ENCODE measurements at places on chromosomes 2 and 18.
A peak's percentile ranks its signal among the peaks of the same experiment; 100 is the strongest.

DNA sequence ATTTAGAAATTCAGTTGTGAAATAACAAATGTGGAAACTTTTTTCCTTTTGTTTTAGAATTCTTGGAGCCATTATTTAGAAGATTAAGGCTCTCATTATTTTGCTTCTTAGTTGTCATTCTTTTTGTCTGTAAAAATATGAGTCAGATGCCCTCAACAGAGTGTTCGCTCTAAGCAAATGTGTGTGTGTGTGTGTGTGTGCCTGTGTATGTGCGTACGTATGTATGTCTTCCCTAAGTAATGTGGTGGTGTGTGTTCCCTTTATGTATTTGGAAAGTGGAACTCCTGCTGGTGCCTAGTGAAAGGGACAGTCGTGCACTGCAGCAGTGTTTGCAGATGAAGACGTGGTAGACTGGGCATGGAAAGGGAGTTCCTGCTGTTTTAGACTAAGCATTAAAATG, 27.5 kb downstream of the ZNF407 start:
- no peak for DNase-seq

- no peak for DNase-seq
Observed at GRCh38 chr2:3667151-3667631, 9.2 kb downstream of the ALLC start.

GRCh38 chr2:191661097-191661924, 16.6 kb upstream of the NABP1 start:
- no peak for DNase-seq

DNA sequence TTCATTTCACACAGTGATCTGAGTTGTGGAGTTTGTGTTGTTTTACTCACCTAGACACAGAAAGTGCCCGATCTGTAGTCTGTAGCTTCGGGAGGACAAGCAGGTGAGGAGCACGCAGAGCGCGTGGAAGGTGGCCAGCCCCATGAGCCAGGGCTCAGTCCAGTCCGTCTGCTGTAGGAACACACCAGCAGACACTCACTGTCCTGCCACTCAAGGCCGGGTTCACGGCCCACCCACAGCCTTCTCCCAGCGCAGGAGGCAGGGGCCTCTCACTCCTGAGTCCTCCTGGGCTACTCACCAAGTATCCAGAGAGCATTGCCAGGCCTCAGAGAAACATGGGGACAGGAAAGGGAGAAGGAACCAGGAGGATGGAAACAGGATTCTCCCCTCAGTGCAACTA, 1.7 kb downstream of the TMEM18 start:
- DNase-seq: no peak

GRCh38 chr2:76450024-76450475, 739.3 kb upstream of the GCFC2 start:
- no peak for DNase-seq

- peak; percentile 26 for DNase-seq
Observed at GRCh38 chr2:26846334-26847306, 1.3 kb upstream of the DPYSL5 start.

GRCh38 chr2:51990684-51991083, 958.8 kb upstream of the NRXN1 start:
- no peak for DNase-seq

DNA sequence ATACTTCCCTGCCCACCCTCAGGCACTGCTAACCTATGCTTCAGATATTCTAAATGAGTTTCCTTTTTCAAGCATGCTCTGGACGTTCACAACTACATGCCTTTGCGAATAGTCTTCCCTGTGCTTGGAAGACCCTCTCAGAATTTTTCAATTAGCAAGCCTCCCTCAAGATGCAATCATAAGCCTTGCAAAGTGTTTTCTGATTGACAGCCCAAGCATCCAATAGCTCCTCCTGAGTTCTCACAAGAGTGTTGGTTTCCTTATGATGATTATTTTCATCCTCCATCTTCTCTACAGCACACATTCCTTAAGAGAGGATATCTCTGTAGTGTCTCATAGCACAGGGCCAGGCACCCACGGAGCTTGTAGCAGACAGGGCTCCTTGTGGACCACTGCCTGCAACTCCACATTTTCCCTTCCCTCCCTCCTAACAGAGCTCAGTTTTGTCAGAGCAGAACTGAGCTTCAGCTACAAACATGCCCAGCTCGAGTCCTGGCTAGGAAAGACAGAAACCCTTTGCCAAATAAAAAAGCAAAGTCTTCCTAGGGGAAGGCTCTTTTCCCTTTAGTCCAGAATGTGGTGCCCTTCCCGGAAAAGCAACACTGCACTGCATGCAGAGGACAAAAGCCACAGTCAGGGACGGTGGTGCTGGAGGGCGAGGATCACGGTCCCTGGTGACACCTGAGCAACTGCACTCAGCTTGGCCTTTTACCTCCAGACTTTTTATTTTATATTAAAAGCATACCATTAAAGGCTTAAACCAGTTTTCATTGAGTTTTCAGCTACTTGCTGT, 819.8 kb upstream of the ID2 start:
- no peak for DNase-seq

DNA sequence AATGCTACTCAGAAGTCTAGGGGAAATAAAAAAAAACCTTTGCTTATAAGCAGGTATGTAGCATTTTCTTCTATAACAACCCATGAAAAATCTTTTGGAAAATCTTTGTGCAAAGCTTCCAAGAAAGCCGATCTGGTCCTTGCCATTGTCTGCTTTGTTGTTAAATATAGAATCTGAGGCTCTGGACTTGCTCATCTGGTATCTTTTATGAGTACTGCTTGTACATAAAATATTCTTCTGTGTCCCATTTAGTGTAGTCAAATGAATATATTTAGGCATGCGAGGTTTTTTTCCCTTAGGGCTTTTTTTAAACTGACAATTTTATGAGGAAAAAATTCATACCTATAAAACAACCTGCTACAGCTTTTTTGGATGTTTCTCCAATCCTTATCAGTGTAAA, 45.0 kb upstream of the RMND5A start:
- no peak for DNase-seq

DNA sequence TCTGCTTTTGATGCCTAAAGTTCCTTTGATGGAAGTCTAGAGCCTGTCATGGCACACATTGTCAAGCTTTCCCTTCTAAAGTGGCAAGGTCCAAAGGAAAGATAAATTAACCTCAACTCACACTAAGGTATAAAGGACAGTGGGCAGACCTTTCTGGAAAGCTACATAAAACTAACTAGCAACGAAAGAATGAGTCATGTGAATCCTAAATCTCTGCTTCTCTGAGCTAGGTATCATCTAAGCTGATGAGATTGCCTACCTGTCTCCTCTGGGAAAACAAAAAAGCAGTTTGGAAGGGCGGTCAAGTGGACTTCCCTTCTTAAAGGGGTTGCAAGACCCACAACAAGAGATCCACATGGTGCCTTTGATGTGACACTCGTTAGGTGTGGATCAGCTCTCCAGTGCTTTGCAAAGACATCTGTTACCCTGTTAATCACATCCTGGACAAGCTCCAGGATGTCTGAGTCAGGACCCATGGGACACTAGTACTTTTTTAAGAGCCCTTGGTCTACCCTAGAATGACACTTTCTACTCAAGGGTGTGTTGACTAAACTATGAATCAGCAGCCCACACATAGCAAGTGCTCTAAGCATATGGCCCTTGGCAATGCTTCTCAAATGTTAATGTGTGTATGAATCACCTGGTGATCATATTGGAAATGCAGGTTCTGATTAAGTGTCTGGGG, 173.5 kb downstream of the ALK start:
- no peak for DNase-seq

- no peak for DNase-seq
Observed at GRCh38 chr18:3048820-3049349, 35.9 kb upstream of the LPIN2 start.
